Heart left ventricle (tissue), 16 donors: ENCODE measurements at places on chromosomes 4 and X.

DNA sequence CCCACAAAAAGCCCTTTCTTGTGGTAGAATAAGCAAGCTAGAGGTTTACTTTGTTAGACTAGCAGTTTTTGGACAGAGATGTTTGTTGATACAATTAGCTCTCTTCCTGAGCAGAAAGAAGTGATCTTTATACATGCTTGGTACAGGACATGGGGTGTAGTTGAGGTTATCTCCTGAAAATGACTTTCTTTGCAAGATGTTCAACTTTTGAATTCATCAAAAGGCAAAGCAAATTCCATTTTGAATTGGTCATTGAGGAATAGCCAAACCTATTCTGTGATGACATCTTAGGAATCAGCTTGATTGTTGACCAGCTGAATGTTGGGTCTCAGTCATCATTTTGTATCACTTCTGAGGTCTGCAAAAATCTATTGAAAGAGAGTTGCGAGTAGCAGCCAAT, 3.8 kb downstream of the CPE start:
- DNase-seq: no peak

DNA sequence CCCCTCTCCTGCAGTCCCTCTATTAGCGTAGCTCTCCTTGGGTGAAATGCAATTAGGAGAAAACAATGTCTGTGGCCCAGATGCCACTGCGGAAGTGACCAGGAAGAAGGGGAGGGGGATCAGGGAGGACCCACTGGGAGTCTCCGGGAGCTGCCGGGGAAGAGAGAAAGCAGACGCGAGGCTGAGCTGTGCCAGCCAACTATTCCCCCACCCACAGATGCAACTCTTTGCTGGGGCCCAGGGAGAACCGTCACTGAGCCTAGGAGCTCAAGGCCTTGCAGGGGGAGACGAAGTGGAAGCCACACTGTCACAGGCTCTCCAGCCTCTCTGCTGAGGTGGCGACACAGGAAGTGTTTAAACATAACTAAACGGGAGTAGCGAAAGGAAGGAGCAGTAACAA, 149.2 kb downstream of the BCOR start:
- no peak for DNase-seq

DNA sequence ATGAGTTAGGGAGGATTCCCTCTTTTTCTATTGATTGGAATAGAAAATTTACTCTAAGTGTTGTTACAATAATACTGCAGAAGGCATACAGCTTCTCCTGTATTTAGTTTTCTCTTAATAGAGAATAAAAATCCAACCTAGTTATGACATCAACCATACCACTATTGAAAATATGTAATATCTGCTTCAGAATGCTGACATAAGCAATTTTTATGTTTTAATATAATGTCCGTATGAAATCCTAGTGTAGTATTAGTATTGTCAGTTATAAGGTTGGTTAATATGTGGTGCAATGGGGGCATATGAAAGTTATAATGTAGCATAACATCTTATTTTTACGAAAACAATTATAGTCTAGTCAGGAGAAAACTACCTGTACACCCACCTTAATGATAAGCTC, 68.2 kb downstream of the HEPH start:
- DNase-seq: no peak

DNA sequence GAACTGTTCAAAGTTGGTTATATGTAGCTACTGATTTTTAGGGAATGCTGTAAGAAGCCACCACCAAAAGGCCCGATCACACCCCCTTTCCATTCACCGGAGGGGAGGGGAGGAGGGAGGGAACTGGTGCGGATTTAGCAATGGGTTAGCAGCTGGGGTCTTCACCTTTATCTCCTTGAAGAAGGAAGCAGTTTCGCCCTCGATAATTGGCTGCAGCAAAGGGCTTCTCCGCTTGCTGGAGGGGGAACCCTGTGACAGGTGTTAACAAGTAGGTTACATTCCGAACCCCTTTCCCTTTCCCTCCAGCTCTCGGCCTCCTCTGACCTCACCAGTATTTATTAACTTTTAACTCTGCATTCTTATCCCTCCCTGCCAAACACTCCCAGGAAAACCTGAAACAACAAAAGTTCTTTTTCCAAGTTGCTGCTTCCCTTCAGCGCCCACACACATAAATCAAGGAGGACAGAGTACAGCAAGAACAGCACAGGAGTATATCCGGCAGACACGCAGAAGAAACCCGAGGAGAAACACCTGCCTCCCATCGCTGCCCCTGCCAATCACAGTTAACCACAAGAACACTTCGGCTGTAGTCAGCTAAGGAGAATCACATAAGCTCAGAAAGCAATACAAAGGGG, 39.8 kb upstream of the NAP1L5 start:
- no peak for DNase-seq

- DNase-seq: no peak
Measured at GRCh38 chrX:127552571-127552970, 499.6 kb downstream of the ACTRT1 start.

DNA sequence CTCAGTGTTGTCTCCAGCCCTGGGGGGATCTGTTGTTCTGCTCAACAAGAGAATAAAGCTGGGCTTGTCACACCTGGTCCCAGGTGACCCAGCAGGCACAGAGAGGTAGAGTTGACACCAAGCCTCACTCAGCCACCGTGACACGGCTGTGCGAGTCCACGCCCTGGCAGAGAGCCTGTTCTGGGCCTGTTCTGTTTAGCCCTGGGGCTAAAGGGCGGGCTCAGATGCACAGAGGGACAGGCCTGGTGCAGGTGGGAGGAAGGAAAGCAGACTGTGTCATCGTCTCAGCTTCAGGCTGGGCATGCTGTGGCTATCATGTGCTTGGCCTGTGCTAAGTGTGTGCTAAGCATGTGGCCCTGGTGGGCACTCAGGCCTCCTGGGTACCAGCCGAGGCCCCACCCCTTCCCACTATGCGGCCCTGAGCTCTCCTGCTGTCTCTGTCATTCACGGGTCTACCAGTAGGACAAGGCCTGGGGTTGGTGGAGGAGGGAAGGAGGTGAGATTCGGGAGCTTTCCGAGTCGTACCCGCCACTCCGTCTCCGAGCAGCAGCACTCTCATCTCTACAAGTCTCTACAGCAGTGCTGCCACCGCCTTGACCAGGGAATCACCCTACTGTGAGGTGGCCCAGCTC, 10.8 kb downstream of the WFS1 start:
- peak; percentile 27 for DNase-seq

DNA sequence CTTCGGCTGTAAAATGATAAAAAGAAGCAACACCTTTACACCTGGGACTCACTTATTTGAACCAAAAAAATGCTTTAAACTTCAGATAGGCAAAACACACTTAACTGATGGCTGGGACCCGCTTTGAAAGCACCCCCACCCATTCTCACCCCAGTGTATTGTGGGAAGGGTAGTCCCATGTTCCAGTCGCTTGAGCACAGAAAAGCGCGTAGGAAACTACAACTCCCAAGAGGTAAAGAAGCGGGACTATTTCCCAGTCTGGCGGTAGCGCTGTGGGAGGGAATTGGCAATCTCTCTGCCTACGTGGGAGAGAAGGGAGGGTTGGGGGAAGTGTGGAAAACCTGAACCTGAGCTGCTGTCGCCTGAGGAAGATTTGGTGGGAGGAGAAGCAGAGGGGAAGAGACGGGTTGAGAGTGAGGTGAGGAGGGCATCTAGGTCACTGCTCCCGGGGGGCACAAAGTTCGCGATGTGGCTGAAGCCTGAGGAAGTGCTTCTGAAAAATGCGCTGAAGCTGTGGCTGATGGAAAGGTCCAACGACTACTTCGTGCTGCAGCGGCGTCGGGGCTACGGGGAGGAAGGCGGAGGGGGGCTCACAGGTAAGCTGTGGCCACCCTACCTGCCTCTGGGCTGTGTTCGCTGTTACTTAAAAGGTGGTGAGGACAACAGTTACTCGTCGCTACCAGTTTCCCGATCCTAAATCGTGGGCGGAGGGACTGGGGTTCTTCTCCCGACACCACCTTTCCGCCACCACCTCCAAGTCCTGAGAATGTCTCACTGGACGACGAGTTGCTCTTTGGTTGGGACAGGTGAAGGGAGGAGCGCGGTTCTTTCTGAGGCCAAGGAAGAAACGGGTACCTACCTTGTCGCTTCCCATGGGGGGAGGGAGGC, at the start of gene TBC1D8B:
TSS of gene TBC1D8B (plus strand) at position 286 of the 888 bp plus-strand sequence. CDS start at position 467, 181 bp downstream.
- DNase-seq: peak; percentile 79

GRCh38 chrX:16832301-16832700, 37.9 kb downstream of the RBBP7 start:
- DNase-seq: no peak

DNA sequence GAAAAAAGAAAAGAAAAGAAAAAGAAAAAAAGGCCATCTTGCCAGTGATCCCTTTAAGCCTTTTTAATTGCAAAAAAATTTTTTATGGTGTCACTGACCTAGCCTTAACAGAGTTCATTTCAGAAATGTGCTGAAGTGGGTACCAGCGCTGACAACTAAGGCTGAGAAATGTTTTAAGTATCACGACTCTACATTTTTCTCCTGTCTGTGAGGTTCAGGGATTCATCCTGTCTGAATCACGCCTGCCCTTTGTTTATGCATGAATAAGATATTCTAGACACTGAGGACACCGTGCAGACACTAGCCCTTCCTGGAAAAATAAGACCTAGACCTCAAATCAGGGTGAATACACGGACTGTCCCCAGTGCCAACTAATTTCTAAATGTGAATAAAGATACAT, 154.4 kb upstream of the NOCT start:
- no peak for DNase-seq

GRCh38 chr4:127097061-127097460, 535.7 kb upstream of the INTU start:
- DNase-seq: no peak

GRCh38 chr4:8171266-8171665, 12.7 kb upstream of the ABLIM2 start:
- no peak for DNase-seq

GRCh38 chrX:9845578-9845952, 59.3 kb downstream of the SHROOM2 start:
- no peak for DNase-seq

- no peak for DNase-seq
Measured at GRCh38 chr4:92198711-92199110, 105.1 kb upstream of the GRID2 start.

DNA sequence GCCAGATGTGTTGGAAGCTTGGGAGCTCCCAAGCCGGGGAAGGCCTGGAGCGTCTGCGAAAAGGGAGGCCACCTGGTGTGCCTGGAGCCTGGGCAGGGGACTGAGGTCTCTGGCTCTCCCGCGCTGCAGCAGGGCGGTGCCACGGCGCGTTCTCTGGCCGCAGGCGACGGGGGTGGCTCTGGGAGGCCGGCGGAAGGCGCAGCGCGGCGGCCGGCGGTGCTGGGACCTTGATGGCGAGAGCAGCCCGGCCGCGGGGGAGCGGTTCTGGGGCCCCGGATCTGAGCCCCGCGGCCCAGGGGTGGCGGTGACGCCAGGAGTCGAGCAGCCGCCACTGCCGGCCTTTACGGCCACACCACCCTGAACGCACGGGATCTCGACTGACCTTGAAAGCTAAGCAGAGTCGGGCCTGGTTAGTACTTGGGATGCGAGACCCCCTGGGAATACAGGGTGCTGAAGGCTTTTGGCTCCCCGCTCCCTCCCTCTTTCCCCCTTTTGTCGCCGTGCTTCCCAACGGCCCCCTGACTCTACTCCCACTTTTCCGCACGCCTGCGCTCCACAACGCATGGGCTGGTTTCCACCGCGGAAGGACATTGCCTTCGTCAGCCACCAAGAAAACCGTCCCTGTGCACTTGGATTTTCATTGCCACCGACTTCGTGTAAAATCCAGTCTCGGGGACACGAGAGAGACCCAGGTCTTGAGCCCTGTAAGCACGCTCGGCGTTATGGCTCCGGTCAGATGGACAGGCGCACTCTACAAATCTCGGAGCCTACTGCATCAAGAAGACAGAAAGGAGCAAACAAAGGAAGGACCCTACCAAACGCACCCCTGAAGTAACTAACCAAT, 9.5 kb downstream of the FRG2 start:
- DNase-seq: no peak

DNA sequence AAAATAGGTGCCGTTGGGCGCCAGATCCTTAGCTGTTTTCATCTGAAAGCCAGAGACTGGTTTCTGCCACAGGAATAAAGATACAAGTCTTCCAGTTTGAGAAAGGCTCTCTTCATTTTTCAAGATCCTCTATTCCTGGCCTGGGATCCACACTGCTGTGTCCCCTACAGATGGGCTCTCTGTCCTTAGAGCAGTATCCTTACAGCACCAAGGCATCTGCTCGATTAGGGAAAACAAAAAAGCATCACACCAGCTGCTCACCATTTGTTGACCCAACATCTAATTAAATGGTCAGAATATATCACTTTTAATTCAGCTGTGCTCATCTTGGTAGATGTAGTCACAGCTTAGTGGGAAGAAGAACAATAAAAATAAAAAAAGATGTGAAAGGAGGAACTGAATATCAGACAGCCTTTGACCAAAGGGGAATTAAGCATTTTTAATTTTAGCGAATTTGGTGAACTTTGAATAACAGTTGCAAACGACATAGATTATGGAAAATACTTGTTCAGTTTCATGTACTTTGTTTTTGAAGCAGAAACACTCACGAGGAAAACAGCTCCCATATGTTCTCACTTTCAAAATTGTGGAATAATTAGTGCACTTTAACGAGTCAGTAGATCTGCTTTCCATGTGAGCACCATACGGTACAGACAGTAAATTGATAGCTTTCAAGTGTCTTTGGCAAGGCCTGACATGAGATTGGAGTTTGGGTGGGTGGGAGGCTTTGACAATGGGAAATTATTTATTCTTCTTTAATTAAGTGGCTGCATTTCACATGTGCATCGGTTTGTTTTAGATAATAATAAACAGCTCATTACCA, 148.4 kb upstream of the CLNK start:
- DNase-seq: no peak

- no peak for DNase-seq
Measured at GRCh38 chr4:185211035-185211434, 1.6 kb downstream of the SNX25 start.

DNA sequence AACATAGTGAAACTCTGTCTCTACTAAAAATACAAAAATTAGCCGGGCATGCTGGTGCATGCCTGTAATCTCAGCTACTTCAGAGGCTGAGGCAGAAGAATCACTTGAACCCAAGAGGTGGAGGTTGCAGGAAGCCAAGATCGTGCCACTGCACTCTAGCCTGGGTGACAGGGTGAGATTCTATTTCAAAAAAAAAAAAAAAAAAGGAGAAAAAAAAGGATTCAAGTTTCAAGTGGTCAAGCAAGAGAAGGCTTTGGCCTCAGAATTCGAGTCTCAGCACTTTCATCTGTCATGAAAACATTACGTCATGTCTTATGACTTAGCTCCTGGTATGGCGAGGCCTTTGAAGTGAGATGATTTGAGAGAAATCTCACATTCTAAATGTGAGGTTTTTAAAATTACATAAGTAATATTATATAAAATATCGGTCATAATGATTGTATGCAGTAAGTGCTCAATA, 21.2 kb upstream of the DHRSX start:
- no peak for DNase-seq
